ENCODE measurements at places on chromosomes 13 and 19.

GRCh38 chr19:16051254-16052025 is 24.9 kb upstream of the TPM4 start:
- no peak for DNase-seq

DNA sequence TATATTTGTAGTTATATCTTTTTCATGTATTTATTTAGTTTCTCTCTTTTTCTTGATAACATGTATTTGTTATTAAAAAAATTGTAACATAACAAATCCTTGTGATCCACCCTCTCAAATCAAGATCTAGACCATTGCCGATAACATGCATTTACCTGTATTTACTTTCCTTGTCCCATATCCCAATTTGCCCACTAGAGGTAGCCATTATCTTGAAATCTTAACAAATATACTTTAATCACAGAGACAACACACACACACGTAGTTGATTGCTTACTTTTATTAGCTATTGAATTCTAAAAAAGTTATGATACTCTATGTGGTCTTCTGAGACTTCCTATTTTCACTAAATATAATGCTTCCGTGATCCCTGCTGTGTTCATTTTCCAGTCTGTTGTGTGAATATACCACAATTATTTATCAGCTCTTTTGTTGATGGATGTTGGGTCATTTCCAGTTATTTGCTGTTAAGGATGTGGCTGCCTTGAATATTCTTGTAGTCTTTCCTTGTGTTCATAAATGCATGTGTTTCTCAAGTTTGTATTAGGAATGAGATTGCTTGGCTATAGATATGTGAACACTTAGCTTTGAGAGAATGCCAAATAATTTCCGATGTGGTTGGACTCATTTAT is 31.3 kb upstream of the ZMYM2 start:
- peak; percentile 18 for DNase-seq

DNA sequence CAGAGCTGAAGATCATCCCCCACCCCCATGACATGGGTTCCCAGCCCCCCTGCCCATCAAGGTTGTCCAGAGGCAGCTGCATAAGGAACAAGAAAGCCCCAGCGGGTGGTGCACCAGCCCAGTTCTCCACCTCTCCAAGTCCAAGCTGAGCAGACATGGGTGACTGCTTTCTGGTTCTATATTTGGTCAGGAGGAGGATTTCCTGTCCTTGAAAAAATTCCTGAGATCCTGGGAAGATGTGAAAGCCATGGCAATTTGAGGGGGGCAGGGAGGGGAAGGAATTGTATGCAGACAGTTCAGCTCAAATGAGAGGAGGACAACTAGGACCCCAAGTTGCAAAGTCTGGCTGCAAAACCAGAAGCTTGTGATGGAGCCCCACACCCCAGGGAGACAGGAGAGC is 55.4 kb upstream of the ADGRE5 start:
- no peak for DNase-seq

- DNase-seq, result no peak
Observed at GRCh38 chr13:35648201-35648600, 171.7 kb upstream of the MAB21L1 start.

DNA sequence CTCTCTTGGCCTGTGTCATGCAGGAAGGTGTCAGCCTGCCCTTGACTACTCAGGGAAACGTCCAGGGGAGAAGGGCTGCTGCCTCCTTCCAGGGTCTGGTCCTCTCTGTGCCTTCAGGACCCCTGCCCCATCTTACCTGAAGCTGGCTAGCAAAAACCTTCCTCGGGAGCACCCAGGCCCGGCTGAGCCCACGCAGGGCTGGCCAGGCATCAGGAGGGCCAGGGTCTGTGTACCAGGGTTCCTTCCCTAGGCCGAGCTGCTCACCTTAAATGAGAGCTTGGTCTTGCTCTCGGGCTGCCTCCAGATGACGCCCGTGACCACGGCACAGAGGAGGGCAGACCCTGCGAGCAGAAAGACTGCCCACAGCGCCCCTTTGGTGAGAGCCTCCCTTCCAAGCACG is 78.6 kb downstream of the SLC7A1 start:
- no peak for DNase-seq

DNA sequence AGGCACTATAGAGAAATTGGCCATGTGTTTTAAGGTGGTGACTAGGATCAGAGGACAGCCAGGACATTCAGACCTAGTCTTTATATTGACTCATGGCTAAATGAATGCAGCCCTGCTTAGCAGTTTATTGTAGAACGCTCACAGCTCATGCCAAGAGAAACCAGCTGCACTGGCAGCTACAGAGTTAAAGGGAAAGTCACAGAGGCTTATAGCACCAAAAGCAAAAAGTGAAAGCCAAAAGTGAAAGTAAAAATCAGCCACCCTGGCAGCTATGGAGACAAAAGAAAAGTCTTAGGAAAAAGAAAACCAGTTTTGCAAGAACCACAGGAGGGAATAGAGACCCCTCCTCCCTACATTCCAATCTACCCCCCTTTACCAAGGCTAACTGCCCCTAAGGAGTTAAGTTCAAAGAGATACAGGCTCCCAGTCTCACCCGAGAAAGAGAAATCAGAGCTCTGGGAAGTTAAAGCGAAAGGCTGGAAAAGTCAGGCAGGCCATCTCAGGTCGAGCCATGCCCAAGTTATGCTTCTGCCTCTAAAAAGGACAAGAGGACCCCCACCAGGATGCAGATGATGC is 99.0 kb downstream of the ZNF429 start:
- peak; percentile 55 for DNase-seq

- DNase-seq, result no peak
Observed at GRCh38 chr19:46970815-46971214, 48.8 kb upstream of the NPAS1 start.

- DNase-seq, result no peak
Observed at GRCh38 chr13:74256969-74257368, 122.8 kb upstream of the KLF12 start.

GRCh38 chr13:109606520-109606919 is 179.9 kb downstream of the IRS2 start:
- DNase-seq, result no peak

DNA sequence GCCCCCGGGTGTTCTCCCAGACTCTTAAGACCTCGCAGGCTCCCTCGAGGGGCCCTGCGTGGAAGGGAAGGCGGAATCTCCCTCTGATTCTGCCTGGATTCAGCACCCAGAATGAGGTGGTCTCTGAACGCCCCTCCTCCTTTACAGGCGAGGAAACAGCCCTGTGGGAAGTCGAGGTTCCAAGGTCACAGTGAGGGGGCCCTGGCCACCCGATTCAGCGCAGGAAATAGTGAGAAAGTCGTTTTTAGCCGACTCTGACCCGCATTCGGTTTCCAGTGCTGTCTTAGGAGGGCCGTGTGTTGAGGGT is 1.1 kb downstream of the BSG start:
- no peak for DNase-seq

DNA sequence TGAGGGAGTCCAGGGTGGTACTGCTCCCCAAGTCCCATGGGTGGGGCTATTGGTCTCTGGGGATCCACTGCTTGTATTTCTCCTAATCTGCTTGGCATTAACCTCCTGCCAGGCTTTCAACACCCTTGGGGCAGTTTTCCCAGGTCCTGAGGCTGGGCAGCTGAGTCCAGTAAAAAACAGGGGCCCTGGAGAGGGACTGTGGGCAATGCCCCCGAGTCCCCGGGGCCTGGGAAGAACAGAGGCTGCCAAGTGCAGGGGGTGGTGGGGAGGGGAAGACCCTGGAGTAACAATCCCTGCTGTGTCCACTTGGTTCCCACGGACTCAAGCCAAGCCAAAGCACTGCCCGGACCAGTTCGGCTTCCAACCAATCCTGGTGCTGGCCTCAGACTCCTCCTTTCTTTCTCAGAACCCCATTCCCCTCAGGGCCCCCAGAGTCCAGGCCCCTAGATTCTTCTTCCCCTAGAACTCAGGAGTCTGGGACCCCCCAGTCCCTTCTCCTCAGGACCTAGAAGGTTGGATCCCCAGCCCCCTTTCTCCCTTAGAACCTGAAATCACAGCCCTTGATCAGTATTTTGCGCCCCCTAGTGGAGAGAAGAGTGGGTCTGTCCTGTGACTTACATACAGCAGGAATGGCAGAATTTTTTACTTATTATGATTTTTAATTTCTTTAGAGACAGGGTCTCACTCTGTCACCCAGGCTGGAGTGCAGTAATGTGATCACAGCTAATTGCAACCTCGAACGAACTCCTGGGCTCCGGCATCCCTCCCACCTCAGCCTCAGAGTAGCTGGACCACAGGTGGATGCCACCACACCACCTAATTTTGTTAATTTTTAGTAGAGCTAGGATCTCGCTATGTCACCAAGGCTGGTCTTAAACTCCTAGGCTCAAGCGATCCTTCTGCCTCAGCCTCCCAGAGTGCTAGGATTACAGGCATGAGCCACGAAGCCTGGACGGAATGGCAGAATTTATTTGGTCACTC is 3.7 kb upstream of the CLPTM1 start:
- DNase-seq, result peak; percentile 74

GRCh38 chr19:18533058-18533457 is 10.3 kb downstream of the FKBP8 start:
- no peak for DNase-seq

- DNase-seq, result no peak
Observed at GRCh38 chr13:101272886-101273285, 143.4 kb downstream of the NALCN start.

DNA sequence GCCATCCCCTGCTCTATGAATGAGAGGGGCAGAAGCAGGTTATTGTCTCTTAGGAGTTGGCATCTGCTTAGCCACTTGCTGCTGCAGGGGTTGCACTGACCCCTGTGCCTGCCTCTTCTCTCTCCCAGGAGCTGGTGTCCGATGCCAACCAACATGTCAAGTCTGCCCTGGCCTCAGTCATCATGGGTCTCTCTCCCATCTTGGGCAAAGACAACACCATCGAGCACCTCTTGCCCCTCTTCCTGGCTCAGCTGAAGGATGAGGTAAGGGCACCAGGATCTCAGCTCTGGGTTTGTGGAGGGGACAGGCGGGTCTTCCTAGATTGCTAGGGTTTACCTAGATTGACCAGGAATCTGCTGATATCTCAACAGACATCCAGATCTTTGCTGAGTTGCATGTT is 26.5 kb downstream of the PPP2R1A start:
- DNase-seq, result no peak

- DNase-seq, result no peak
Observed at GRCh38 chr13:113581871-113582270, 2.7 kb upstream of the TFDP1 start.

DNA sequence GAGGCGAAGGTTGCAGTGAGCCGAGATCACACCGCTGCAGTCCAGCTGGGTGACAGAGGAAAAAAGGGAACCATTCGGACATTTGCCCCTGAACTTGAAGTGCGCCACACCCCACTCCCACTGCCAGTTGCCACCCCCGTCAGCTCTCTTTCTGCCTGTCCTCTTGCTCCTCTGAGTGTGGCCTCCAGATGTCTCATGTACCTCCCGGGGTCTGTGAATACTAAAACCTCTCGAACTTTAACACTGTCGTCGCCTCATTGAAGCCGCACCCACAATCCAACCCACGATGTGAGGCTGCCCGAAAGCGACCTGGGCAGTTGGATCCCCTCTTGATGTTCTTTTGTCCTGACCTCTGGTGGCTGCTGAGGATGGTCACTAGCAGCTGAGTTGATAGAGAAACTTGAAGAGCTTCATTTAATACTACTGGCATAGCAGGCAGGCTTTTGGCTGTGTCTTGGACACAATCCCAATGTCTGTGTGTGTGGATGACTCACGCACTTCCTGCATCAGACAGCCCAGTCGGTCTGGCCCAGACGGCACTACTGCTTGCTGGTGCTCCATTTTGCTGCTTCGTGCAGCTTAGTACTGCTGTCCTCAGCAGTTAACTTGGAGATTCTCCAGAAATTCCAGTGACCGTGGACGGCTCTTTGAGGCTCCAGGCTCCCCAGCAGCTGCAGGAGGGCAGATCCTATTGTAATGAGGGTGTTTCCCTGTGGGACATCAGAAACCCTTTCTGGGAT is 4.2 kb downstream of the FPR3 start:
- DNase-seq, result no peak

GRCh38 chr19:34104557-34104956 is 67.7 kb upstream of the LSM14A start:
- DNase-seq, result no peak

DNA sequence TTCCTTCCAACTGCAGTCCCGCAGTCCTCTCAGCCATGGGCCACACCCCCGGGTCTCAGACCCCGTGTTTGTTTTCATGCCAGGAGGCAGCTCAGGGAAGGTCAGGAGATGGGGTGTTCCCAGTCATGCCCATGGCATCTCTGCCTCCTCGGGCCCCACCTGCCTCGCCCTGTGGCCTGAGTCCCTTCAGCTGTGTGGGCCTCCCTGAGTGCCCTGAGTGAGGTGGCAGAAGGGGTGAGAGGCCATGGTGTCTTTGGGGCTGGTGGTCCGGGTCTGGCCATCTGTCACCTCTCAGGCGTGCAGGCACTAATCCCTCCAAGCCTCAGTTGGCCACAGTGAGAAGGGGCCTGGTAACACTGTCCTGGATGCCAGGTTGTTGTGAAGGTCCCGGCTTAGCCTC is 10.9 kb upstream of the KDM4B start:
- no peak for DNase-seq

- no peak for DNase-seq
Observed at GRCh38 chr19:43913383-43913782, 21.7 kb downstream of the ZNF45 start.

DNA sequence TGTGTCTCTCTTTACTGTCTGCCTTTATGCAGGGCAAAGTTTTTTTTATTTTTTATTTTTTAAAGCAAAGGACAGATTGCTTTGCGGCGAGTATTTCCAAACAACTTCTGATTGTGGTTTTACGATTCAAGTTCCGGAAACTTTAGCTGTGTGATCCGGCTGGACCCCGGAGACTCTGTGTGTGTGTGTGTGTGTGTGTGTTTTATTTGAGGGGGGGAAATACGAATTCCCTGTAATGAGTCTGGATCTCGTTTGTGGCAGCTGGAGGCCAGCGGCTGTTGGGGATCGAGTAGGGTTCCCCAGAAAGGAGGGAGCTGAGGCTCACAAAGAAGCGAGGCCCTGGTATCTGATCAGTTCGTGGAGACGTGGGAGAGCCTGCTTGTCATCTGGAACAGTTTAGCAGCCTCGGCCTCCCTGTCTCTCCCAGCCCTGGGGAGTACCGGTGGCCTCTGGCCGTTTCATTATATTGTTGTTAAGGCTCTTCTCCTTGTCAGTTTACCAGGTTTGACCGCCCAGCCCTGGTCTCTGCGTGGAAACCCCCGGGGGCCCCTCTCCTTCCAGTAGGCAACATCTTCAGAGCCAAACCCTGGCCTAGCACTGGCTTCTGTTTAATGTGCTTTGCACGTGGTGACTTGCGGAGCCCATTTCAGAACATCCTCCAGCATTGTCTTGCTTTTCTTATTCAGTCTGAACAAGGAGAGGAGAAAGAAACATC is 1.3 kb downstream of the FARP1 start:
- DNase-seq, result no peak

DNA sequence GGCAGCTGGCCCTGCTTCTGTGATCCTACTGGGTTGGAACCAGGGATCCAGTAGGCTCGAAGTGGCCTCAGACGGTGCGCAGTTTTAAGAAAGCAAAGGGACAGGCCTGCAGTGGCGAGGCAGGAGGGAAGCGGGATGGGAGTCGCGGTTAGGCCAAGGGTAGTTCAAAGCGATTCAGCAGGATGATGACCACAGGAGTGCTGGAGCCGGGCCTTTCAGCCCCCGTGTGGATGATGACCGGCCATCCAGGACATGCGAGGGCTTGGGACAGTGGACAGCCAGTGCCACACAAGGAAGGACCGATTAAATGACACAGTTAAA is 854 bp downstream of the RNASEH2B start:
- DNase-seq, result no peak

- peak; percentile 38 for DNase-seq
Observed at GRCh38 chr13:35475960-35476943, at the start of gene MAB21L1. Gene MAB21L1 (minus strand): TSS chr13:35476689. CDS start chr13:35476138, 551 bp downstream.

- no peak for DNase-seq
Observed at GRCh38 chr19:31307071-31307669, 42.1 kb downstream of the TSHZ3 start.

Measured in GM20000 (cell line).